CD4-positive, alpha-beta memory T cell (primary cell): ENCODE measurements at places on chromosomes 16 and 17. TPM values are rescaled to one million over a fixed set of nuclear protein-coding genes. Genes with fewer than 3 reads are reported as not detected.

HOXB4 gene
- polyA plus RNA-seq, result 0.11 TPM

KRTAP3-1 gene
- polyA plus RNA-seq, result not detected

- DNase-seq, result no peak
- peaks cover 64% of the 10 kb centered on the region for H3K36me3 ChIP-seq
- H3K27ac ChIP-seq, result no peak overlapping the region
- peaks cover 18% of the 10 kb centered on the region for H3K4me1 ChIP-seq
- H3K27me3 ChIP-seq, result no peaks in the 10 kb centered on the region
- no peak overlapping the region for H3K4me3 ChIP-seq
Measured at GRCh38 chr16:75575958-75576357, 9.8 kb downstream of the GABARAPL2 start.

MRPL10 gene
- polyA plus RNA-seq, result 69.6 TPM

- no peaks in the 10 kb centered on the region for H3K36me3 ChIP-seq
- no peaks in the 10 kb centered on the region for H3K27me3 ChIP-seq
- H3K4me3 ChIP-seq, result no peak overlapping the region
- peaks cover 7% of the 10 kb centered on the region for H3K4me1 ChIP-seq
- DNase-seq, result no peak
Measured at GRCh38 chr16:4631444-4631843, 6.8 kb downstream of the MGRN1 start.

CALB2 gene
- polyA plus RNA-seq, result not detected

KRTAP4-2 gene
- not detected for polyA plus RNA-seq

GRCh38 chr17:61474235-61474927 lies 22.2 kb downstream of the TBX4 start:
- H3K4me1 ChIP-seq, result no peaks in the 10 kb centered on the region
- no peak overlapping the region for H3K4me3 ChIP-seq
- no peaks in the 10 kb centered on the region for H3K36me3 ChIP-seq
- H3K27me3 ChIP-seq, result peaks cover 5% of the 10 kb centered on the region

KRTAP9-8 gene
- not detected for polyA plus RNA-seq

DNA sequence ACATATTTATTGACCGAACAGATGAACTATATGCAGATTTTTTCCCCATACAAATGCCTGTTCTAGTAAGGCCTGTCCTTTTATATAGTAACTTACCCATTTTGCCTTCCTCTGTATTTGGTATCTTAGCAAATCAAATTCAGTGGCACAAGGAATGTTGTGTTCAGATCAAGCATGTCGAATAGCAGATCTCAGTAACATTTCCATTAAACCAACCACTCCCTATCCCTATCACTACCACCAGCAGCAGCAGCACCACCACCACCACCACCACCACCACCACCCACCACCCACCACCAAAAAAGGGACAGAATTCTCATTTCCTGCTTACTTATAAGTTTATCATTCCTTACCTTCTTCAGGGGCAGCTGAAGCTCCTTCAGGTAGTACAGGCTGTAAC lies 94.7 kb downstream of the TRIM37 start:
- no peak overlapping the region for H3K27ac ChIP-seq
- H3K4me1 ChIP-seq, result no peaks in the 10 kb centered on the region
- H3K36me3 ChIP-seq, result peaks cover 21% of the 10 kb centered on the region

DNA sequence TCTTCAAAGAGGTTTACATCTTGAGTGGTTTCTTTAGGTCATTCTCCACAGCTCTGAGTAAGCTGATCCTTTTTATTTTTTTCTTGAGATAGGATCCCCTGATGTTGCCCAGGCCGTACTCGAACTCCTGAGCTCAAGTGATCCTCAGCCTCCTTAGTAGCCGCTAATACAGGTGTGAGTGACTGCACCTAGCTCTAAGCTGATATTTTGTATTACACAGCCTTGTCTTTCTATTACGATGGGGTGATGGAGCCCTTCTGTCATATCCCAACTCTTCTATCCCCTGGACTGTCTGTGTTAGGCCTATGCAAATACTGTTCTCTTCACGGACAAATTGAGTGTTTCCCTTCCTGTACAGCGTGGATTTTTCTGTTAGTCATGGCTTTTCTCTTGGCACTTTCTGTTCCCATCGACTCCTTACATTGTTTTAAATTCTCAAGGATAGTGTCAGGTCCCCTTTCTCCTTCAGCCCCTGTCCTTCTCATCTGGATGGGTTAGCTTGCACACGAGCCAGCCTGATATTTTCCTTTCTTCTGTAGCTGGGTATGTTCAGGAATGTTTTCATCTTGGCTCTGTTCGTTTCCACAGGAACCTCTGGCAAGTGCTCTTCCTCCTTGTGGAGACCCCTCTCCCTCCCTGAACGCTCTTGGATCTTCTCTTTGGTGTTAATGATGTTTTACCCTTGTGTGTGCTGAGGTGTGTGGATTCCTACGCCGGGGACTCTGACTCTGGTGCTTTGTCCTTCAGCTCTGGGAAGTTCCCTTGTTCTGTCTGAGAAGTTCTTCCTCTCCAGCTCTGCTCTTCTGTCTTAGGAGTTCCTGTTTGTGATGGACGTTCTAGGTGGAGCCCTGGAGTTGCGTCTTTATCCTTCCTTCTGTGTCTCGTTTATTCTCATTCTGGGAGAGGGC lies 2.3 kb downstream of the BANP start:
- no peak overlapping the region for H3K27ac ChIP-seq
- peaks cover 63% of the 10 kb centered on the region for H3K4me1 ChIP-seq
- H3K27me3 ChIP-seq, result no peaks in the 10 kb centered on the region
- no peak overlapping the region for H3K4me3 ChIP-seq

DNA sequence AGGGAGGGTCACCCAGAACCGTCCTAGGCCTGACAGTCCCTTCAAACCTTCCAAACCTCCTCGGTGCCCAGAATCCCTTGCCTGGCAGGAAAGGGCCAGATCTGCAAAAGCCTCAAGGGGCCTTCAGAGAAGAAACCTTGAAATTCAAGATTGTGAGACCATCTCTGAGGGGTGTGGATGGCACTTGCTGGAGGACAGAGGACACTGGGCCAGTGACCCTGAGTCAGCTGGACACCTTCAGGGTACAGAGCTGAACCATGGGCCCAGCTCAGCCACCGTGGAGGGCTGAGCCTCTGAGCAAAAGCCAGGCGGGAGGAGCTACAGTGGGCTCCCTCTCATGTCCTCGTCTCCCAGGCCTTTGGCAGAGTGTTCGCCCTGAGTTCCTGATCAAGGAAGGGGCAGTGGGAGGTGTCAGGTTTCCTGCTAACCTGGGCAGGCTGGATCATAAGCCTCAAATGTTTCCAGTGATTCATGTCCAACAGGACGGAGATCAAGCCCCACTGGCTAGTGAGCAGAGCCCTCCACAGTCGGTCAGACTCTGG lies 3.0 kb downstream of the PDILT start:
- no peaks in the 10 kb centered on the region for H3K27me3 ChIP-seq
- no peak overlapping the region for H3K4me3 ChIP-seq
- H3K27ac ChIP-seq, result no peak overlapping the region
- H3K4me1 ChIP-seq, result no peaks in the 10 kb centered on the region
- no peaks in the 10 kb centered on the region for H3K36me3 ChIP-seq
- DNase-seq, result no peak

DNA sequence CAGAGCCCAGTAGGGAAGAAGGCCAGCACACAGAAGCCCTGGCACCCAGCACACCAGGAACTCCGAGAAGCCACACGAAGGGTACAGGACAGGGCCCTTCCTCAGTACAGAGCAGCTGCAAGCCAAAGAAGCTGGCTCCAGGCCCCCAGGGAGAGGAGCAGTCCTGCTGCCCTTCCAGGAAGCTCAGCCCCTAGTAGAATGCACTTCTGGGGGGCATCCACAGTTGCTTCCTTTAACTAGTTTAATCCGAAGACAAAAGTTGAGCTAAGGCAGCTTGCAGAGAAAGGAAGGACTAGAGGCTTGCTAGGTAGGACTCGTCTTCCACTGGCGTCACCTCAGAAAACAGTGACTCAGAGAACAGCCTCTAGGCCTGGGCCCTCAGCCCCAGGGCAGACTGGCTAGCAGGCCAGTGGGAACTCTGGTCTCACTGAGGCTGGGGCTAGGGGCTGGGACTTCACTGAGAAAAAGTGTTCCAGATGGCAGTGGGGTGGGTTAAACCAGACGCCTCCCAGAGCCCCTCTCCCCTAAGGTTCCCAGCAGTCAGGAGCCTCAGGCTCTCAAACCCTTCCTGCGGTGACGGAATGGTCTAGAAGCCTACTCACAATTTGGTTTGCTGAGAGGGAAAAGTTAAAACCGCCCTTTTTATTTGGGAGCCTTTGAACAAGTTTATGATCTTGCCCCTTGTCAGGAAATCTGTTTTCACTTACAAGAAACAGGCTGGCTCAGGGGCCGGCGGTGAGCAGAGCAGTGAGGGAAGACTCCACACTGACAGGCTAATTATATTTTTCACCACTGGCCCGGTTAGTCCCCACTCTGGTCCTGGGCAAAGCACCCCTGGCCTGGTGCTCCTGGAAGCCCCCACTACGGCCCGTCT lies 41.4 kb downstream of the ACTG1 start:
- DNase-seq, result no peak
- no peak overlapping the region for H3K27ac ChIP-seq
- no peaks in the 10 kb centered on the region for H3K27me3 ChIP-seq
- no peaks in the 10 kb centered on the region for H3K36me3 ChIP-seq

GRCh38 chr17:68821860-68822696 lies 133.1 kb downstream of the ABCA8 start:
- H3K27ac ChIP-seq, result no peak overlapping the region
- H3K27me3 ChIP-seq, result no peaks in the 10 kb centered on the region
- no peaks in the 10 kb centered on the region for H3K4me1 ChIP-seq
- no peak overlapping the region for H3K4me3 ChIP-seq
- DNase-seq, result no peak

DNA sequence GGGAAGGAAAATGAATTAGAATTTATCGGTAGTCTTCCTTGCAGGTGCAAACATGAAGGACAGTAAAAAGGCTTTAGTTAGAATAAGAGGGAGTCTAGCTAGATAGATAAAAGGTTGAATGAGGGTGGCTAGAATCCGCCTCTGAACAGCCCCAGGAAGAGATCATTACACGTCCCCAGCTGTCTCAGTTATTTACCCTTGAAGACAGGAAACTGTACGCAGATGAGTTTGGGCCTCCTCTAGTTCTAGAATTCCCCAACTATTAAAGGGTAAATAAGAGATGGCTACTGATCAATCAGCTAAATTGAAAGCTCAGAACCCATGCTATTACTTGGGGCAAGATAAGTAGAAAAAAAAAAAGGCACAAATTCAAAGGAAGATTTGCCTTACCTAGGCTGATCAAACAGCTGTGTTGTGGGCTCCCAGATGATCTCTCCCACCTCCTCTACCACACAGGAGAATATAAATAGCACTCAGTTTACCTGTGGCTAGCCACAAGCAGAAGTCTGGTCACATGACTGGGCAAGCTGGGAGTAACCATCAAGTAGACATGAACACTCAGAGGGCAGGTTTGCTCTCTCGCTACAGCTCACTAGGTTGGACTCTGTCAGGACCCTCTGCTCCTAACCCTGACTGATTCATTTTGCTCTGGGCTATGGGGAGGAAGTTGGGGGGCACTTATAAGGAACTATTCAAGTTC lies 17.0 kb downstream of the FAM117A start:
- peaks cover 96% of the 10 kb centered on the region for H3K4me1 ChIP-seq
- H3K27ac ChIP-seq, result peak overlapping the region; percentile 89
- no peaks in the 10 kb centered on the region for H3K27me3 ChIP-seq
- peak overlapping the region; percentile 12 for H3K4me3 ChIP-seq
- peak; percentile 59 for DNase-seq

GRCh38 chr17:62043602-62044001 lies 21.5 kb downstream of the MED13 start:
- no peak overlapping the region for H3K27ac ChIP-seq
- no peaks in the 10 kb centered on the region for H3K27me3 ChIP-seq
- no peak for DNase-seq
- peaks cover 8% of the 10 kb centered on the region for H3K36me3 ChIP-seq
- H3K4me1 ChIP-seq, result peaks cover 67% of the 10 kb centered on the region
- H3K4me3 ChIP-seq, result no peak overlapping the region

TLCD2 gene
- polyA plus RNA-seq, result not detected

ARL5C gene
- not detected for polyA plus RNA-seq

GRCh38 chr16:57479205-57479975 lies 6.9 kb downstream of the DOK4 start:
- no peak overlapping the region for H3K4me3 ChIP-seq
- peaks cover 17% of the 10 kb centered on the region for H3K4me1 ChIP-seq
- no peak overlapping the region for H3K27ac ChIP-seq
- no peaks in the 10 kb centered on the region for H3K36me3 ChIP-seq
- DNase-seq, result no peak
- H3K27me3 ChIP-seq, result no peaks in the 10 kb centered on the region

TAT gene
- polyA plus RNA-seq, result not detected

ABCA8 gene
- polyA plus RNA-seq, result not detected

GRCh38 chr16:90018297-90018651 lies 982 bp downstream of the DBNDD1 start:
- DNase-seq, result no peak
- no peaks in the 10 kb centered on the region for H3K27me3 ChIP-seq
- no peak overlapping the region for H3K27ac ChIP-seq
- no peak overlapping the region for H3K4me3 ChIP-seq

GRCh38 chr17:44314869-44315661 lies 6.7 kb downstream of the RUNDC3A start:
- no peak overlapping the region for H3K27ac ChIP-seq
- DNase-seq, result peak; percentile 37
- peaks cover 15% of the 10 kb centered on the region for H3K4me1 ChIP-seq
- peaks cover 4% of the 10 kb centered on the region for H3K36me3 ChIP-seq
- H3K4me3 ChIP-seq, result peak overlapping the region; percentile 21
- H3K27me3 ChIP-seq, result peaks cover 13% of the 10 kb centered on the region

GRCh38 chr16:68197250-68197649 lies 38.7 kb downstream of the ESRP2 start:
- H3K27ac ChIP-seq, result no peak overlapping the region
- no peaks in the 10 kb centered on the region for H3K4me1 ChIP-seq
- no peak for DNase-seq

RNF112 gene
- polyA plus RNA-seq, result not detected

DNA sequence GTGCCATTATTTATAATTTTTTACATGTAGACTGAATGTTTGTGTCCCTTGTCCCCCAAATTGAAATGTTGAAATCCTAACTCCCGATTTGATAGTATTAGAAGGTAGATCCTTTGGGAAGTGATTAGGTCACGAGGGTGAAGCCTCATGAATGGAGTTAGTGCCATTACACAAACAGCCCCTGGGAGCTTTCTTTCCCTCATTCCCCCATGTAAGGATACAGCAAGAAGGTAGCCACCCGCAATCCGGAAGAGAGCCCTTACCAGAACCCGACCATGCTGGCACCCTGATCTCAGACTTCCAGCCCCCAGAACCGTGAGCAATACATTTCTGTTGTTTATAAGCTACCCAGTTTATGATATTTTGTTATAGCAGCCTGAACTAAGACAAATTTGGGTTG lies 143.2 kb downstream of the NPIPB5 start:
- no peak overlapping the region for H3K4me3 ChIP-seq
- no peaks in the 10 kb centered on the region for H3K27me3 ChIP-seq
- H3K4me1 ChIP-seq, result no peaks in the 10 kb centered on the region
- no peak for DNase-seq

SPIRE2 gene
- 0.71 TPM for polyA plus RNA-seq

- H3K4me3 ChIP-seq, result no peak overlapping the region
- H3K27me3 ChIP-seq, result no peaks in the 10 kb centered on the region
- peak overlapping the region; percentile 24 for H3K27ac ChIP-seq
- H3K4me1 ChIP-seq, result peaks cover 74% of the 10 kb centered on the region
- peak; percentile 43 for DNase-seq
Measured at GRCh38 chr16:78896280-78896679, 704.3 kb downstream of the MAF start.

RNF167 gene
- polyA plus RNA-seq, result 61.5 TPM
